GM06990 (cell line): ENCODE measurements at places on chromosomes 7 and 10.

GRCh38 chr10:60349426-60349825 lies 40.2 kb downstream of the ANK3 start:
- DNase-seq, result no peak

DNA sequence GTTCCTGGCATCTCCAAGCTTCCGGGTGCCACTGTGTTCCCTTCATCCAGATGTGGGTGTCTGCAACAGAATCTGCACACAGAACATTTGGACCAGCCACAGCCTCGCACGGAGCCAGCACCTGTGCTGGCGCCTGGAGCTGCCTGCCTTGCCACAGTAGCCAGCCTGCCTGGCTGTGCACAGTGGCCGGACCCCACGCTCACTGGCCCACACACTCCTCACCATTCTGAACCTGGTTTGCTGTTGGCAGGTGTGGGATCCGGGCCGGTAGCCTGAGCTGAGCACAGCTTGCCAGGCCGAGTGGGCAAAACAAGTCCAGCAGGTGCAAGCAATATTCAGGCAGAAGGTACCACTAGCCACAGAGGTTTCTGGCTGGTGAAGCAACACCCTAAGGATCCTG lies 7.6 kb upstream of the KLHL7 start:
- no peak for DNase-seq

DNA sequence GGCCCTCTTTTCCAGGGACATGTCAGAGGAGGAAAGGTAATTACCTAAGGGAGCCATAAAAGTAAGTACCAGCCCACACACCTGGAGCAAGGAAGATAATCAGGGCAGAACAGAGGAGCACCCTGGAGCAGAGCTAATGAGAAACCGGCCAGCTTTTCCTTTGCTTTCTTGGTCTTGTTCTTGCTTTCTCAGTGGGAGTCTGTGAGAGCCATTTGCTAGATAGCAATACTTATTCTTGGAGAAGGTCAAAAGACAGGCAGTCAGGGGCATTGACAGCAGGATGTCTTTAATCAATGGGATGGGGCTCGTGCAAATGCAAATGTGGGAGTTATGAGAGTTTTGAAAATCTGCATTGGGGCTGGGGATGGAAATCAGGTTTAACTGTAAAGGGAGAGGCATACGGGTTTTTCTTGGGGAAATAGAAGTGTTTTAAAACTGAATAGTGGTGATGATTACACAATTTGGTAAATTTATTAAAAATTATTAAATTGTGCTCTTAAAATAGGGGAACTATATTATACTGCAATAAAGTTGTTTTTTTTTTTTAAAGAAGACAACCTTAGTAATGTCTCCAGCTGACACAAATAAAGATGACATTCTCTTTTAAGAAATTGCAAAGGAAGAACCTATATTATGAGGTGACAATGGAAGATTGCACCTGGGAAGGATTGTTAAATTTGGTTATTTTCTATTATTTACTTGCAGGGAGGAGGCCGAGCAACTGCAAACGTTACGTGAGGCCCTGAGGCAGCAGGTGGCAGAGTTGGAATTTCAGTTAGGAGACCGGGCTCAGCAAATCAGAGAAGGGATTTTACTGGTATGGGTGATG lies 35.6 kb upstream of the PPP1R17 start:
- DNase-seq, result no peak

DNA sequence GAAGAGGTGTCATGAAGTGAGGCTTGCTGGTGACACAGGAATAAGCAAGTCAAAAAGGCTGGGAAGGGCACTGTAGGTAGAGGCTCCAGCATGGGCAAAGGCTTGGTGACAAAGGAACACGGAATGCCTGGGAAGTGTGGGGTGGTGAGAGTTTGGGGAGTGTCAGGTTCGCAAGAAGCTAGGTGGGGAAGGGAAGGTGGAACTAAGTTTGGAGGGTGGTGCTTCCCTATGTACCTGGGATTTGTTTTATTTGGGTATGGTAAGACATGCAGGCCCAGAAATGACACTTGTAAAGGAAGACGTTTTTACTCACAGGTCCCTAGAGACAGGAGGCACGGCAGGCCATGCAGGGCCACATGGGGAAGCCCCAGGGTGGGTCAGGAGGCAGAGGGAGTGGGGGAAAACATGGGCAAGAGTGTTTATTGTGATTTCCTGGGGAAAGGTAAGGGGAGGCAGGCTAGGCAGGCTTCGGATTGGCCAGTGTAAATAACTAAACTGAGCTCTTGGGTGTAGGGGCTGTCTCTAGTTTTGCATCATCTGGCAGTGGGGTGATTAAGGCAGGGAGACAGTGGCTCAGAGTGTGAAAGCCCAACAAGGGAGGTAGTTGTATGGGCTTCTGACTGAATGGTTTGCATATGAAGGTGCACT lies 52.1 kb downstream of the SH2D4B start:
- DNase-seq, result peak; percentile 69

DNA sequence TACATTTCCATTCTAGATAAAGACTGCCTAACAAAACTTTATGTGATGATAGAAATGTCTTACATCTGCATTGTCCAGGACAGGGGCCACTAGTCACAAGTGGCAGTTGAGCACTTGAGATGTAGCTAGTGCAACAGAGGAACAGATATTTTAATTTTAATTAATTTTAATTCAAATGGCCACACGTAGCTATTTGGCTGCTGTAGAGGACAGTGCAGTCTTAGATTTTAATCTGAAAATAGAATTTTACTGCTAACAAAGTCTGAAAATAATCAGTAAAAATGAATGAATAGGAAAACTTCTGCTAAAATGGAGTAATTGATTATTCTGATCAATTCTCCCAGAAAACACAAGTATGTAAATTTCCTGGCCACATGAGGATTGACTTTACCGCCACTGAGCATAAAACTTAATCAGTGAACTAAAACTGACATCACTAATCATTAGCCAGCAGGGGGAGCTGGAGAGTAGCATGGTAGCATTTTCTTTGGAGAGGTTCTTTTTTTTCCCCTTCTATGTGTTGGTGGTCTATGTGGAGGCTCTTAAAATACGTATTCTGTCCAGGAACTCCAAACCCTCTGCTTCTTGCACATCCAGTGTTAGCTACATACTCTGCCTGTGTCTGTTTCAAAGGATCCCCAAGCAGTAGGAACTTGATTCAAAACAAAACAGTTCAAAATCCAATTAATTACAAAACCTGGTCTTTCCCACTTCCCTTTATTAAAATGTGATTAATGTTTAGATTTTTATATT lies 52.1 kb downstream of the TSPAN12 start:
- peak; percentile 11 for DNase-seq

DNA sequence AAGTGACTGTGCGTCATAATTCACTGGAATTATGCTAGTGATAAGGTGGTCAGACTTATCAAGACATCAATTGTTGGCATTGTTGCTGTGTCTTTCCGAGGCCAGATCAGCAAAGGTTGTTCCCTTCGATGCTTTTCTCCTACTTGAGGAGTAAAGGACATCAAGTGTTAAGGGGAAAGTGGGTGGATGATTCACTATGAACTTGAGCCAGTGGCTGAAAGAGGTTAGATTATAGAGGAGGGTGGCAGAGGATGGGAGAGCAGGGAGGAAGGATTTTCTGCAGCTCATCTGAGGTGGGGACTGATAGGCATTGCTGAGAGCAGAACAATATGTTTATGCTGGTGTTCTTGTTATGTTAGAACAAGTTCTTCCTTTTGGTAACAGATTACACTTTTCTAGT lies 131.4 kb upstream of the AGR3 start:
- no peak for DNase-seq

- no peak for DNase-seq
These were observed 125.8 kb downstream of the RALA start for GRCh38 chr7:39749177-39749576.

GRCh38 chr10:114061148-114061547 lies 17.5 kb downstream of the ADRB1 start:
- no peak for DNase-seq

- DNase-seq, result no peak
These were observed 19.6 kb downstream of the NEBL start for GRCh38 chr10:20877554-20877953.

DNA sequence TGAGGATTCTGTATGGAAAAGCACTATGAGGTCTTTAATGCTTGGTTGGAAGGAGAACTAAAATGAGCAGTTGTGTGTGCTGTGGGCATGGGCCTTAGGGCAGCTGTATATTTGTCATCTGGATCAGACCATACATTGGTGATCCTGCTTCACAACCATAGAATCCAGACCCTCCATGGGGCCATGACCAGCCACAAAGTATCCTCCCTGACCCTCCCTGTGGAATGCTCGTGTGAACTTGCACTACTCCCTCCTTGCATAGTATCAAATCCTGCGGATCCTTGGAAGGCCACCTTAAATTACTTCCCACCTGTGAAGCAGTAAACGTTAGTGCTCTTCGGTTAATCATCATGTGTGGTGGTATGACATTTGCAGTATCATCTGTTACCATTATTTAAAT lies 67.1 kb downstream of the BMPR1A start:
- no peak for DNase-seq

DNA sequence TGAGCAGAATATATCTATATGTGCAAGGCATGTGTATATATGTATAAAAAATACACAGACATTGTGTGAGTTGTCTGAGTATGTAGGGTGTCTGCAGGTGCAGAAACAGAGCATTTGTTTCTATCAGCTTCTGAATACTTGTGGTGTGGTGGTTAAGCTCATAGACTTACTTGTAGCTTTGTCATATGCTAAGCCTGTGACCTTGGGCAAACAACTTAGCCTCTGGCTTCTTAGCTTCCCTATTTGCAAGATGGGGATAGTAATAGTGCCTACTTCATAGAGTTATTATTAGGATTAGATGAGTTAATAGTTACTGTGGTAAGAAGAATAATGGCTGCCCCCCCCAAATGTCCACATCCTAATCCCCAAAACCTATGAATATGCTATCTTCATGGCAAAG lies 28.2 kb upstream of the PAX2 start:
- DNase-seq, result no peak
